ENCODE measurements at places on chromosomes 3 and 15. TPM values are rescaled to one million over a fixed set of nuclear protein-coding genes. Genes with fewer than 3 reads are reported as not detected.

Gene MOBP
- total RNA-seq, result not detected

Gene GABRR3
- not detected for total RNA-seq

Gene CPB1
- not detected for total RNA-seq

Gene TM4SF18
- under 0.01 TPM for total RNA-seq

Gene SV2B
- total RNA-seq, result under 0.01 TPM

Gene HYPK
- 5.5 TPM for total RNA-seq

Gene PRSS50
- not detected for total RNA-seq

Gene POTEB
- not detected for total RNA-seq

Gene TPRG1
- 0.32 TPM for total RNA-seq

Gene CCDC39
- total RNA-seq, result 0.52 TPM

Gene VIPR1
- total RNA-seq, result not detected

Gene DBR1
- 13.7 TPM for total RNA-seq

Gene TM6SF1
- 2.0 TPM for total RNA-seq

Gene MRPS11
- total RNA-seq, result 38.1 TPM

Gene CCR9
- total RNA-seq, result not detected

Gene NBEAL2
- 1.5 TPM for total RNA-seq

Gene CLCN2
- total RNA-seq, result 3.5 TPM

Gene CFAP20DC
- total RNA-seq, result 1.0 TPM

Gene CRABP1
- total RNA-seq, result not detected

Gene KCNMB2
- not detected for total RNA-seq

Gene SETMAR
- 11.2 TPM for total RNA-seq

Gene ESYT3
- 0.16 TPM for total RNA-seq

Gene ZNF662
- 1.3 TPM for total RNA-seq

Gene EIF1B
- total RNA-seq, result 9.6 TPM

Gene LHFPL4
- under 0.01 TPM for total RNA-seq

Gene GPR87
- total RNA-seq, result not detected

Gene SOX14
- not detected for total RNA-seq

Gene DNAH12
- under 0.01 TPM for total RNA-seq

Gene STXBP5L
- not detected for total RNA-seq

Gene CP
- total RNA-seq, result not detected

Gene ADAMTSL3
- total RNA-seq, result 0.32 TPM

Gene EFHB
- total RNA-seq, result not detected

Gene COMMD2
- 18.0 TPM for total RNA-seq

Gene FRMD4B
- total RNA-seq, result under 0.01 TPM

Gene NOX5
- total RNA-seq, result 1.8 TPM

Gene CILP
- 0.79 TPM for total RNA-seq

Gene GLDN
- total RNA-seq, result 90.2 TPM

Gene KLHL40
- not detected for total RNA-seq

Gene DOCK3
- total RNA-seq, result 0.16 TPM

Gene IL17RB
- total RNA-seq, result under 0.01 TPM

Gene ZNF774
- 0.86 TPM for total RNA-seq

Gene SRGAP3
- 6.0 TPM for total RNA-seq

Gene CAMKV
- total RNA-seq, result not detected

Gene GATA2
- total RNA-seq, result 7.6 TPM

Gene EXD1
- total RNA-seq, result not detected
